ENCODE measurements at places on chromosomes 13 and 19.

DNA sequence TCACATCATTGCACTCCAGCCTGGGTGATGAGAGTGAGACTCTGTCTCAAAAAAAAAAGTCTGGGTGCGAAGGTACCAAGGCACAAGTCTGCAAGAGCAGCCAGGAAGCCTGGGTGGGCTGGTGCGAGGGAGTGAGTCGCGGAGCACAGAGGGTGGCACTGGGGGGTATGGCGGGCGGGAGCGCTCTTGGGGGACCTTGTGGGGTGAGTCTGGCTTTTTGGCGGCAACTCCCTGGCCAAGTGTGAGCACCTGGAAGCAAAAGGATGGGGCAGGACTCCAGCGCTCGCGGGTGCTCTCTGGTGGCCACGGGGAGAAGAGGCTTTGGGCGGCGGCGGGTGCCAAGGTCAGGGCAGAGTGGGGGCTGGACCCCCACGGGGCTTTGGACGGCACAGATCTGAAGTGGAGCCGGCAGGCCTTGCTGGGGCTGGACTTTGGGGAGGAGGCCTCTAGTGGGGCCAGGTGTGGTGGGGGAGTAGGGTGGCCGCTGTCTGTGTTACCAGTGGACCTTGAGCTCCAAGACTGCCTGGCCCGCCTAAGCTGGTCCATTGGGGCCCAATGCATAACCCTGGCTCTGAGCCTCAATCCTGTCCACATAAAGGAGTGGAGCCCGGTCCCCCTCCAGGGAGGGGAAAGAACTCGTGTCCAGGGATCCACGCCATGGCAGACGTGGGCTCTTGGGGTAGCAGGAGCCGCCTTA is 1.6 kb downstream of the P2RY11 start:
- no peaks in the 10 kb centered on the region for H3K4me1 ChIP-seq
- H3K36me3 ChIP-seq = peaks cover 25% of the 10 kb centered on the region
- DNase-seq = peak; percentile 65
- H3K27me3 ChIP-seq = no peaks in the 10 kb centered on the region
- H3K27ac ChIP-seq = peak overlapping the region; percentile 85
- no peak overlapping the region for H3K4me3 ChIP-seq

DNA sequence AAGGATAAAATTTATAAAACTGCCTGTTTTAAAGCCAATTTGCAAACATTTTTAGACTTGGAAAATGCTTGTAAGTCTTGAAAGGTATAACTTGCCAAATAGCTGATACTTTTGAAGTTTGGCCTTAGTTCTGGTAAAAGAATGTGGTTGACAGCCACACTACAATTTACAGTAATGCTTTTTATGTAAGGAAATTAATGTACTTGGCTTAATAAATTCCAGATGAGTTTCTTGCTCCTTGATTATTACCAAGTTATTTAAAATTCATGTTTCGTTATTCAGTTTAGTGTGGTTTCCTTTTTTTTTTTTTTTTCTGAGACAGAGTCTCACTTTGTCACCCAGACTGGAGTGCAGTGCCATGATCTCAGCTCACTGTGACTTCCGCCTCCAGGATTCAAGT is 14.9 kb downstream of the LMO7 start:
- peaks cover 3% of the 10 kb centered on the region for H3K27me3 ChIP-seq
- H3K4me3 ChIP-seq = no peak overlapping the region
- no peak for DNase-seq
- no peak overlapping the region for H3K27ac ChIP-seq

DNA sequence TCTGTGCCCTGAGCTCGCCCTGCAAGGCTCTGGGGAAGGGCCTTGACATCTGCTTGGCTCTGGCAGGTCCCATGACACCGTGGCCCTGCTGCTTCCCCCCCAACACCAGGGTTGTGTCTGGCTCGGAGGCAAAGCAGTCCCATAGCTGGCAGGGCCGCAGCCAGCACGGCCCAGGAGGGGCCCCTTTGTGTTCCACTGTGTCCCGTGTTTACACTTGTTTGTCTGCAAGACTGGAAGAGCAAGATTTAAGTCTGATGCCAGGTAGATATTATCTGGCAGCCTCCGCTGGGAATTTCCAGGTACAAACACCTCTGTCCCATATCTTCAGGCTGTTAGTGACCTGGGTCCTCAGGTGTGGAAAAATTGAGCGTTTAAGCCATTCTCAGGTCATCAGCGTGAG is 44.3 kb downstream of the MCF2L start:
- no peak overlapping the region for H3K27ac ChIP-seq
- H3K4me3 ChIP-seq = no peak overlapping the region
- DNase-seq = no peak
- H3K36me3 ChIP-seq = peaks cover 9% of the 10 kb centered on the region
- H3K4me1 ChIP-seq = peaks cover 12% of the 10 kb centered on the region

GRCh38 chr13:25901460-25902376 is 150.1 kb downstream of the SHISA2 start:
- H3K4me3 ChIP-seq = no peak overlapping the region
- peaks cover 4% of the 10 kb centered on the region for H3K27me3 ChIP-seq
- H3K4me1 ChIP-seq = peaks cover 8% of the 10 kb centered on the region

- peaks cover 11% of the 10 kb centered on the region for H3K4me1 ChIP-seq
- H3K27me3 ChIP-seq = peaks cover 18% of the 10 kb centered on the region
- H3K27ac ChIP-seq = no peak overlapping the region
Observed at GRCh38 chr13:99620806-99621205, 119.5 kb downstream of the TM9SF2 start.

GRCh38 chr19:19448238-19448544 is 42.7 kb downstream of the GATAD2A start:
- H3K4me1 ChIP-seq = peaks cover 49% of the 10 kb centered on the region
- peak overlapping the region; percentile 39 for H3K27ac ChIP-seq
- no peaks in the 10 kb centered on the region for H3K27me3 ChIP-seq
- H3K36me3 ChIP-seq = peaks cover 20% of the 10 kb centered on the region

- no peak overlapping the region for H3K27ac ChIP-seq
- H3K27me3 ChIP-seq = peaks cover 23% of the 10 kb centered on the region
- peaks cover 57% of the 10 kb centered on the region for H3K4me1 ChIP-seq
- no peak overlapping the region for H3K4me3 ChIP-seq
- no peak for DNase-seq
Observed at GRCh38 chr13:26965952-26966700, 205.5 kb downstream of the USP12 start.

DNA sequence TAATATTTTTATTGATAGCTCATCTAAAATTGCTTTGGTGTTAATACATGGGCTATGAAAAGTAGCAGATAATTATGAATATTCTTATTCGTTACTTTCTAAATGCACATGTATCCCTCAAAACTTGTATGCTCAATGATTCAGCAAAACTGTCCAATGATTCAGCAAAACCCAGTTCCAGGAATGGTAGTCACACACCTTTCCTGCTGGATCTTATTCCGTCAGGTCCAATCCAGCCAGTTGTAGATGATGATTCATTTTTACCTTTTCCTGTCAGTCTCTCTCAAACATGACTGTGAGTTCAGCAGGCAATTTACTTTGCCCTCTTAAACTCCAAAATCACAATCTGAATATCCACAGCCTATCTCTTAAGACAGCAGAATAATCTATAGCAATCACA is 1082.6 kb downstream of the EFNB2 start:
- H3K4me1 ChIP-seq = no peaks in the 10 kb centered on the region
- H3K27ac ChIP-seq = no peak overlapping the region
- H3K36me3 ChIP-seq = no peaks in the 10 kb centered on the region
- DNase-seq = no peak
- no peak overlapping the region for H3K4me3 ChIP-seq

- H3K4me1 ChIP-seq = no peaks in the 10 kb centered on the region
- H3K27ac ChIP-seq = no peak overlapping the region
- no peaks in the 10 kb centered on the region for H3K27me3 ChIP-seq
- no peaks in the 10 kb centered on the region for H3K36me3 ChIP-seq
- DNase-seq = peak; percentile 5
Observed at GRCh38 chr19:22945560-22945959, 57.4 kb downstream of the ZNF728 start.

DNA sequence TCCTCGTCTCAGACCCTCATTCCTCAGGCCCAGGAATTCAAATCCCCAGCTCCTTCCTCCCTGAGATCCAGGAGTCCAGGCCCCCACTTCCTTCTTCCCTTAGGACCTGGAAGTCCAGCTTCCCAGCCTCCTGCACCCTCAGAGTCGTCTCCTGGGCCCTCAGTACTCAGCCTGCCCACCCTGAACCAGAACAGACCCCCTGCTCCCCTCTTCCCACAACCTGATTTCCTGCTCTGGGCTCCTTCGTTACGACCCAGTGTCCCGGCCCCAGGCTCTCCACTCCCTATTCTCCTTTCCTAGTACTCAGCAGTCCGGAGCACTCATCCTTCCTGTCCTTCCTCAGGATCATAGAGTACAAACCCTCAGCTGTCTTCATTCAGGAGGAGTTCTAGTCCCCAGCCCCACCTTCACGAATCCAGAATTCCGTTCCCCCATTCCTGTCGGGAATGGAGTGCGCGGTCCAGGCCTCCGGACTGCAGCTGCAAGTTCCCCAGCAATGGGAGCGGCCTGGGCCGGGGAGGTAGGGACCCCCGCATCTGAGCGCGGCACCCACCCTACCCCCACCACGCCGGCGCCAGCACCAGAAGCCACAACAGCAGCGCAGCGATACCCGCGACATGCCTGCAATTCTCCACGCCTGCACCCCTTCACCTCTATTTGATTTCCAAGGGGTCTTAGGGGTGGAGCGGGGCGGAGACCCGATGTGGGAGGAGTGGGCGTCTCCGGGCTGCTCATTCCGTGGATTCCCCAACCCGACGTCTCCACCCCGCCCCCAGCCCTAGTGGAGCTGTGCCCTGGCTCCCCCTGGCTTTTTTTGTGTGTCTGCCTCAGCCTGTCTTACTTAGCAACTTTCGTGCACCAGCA is 12.7 kb downstream of the EGLN2 start:
- peak; percentile 54 for DNase-seq
- H3K27me3 ChIP-seq = peaks cover 45% of the 10 kb centered on the region
- peak overlapping the region; percentile 90 for H3K4me3 ChIP-seq
- H3K36me3 ChIP-seq = peaks cover 11% of the 10 kb centered on the region

- peak overlapping the region; percentile 96 for H3K27ac ChIP-seq
- H3K36me3 ChIP-seq = peaks cover 13% of the 10 kb centered on the region
- peak; percentile 82 for DNase-seq
- peaks cover 69% of the 10 kb centered on the region for H3K4me1 ChIP-seq
- H3K27me3 ChIP-seq = peaks cover 5% of the 10 kb centered on the region
Observed at GRCh38 chr19:48330012-48330681, 4.8 kb downstream of the EMP3 start.

DNA sequence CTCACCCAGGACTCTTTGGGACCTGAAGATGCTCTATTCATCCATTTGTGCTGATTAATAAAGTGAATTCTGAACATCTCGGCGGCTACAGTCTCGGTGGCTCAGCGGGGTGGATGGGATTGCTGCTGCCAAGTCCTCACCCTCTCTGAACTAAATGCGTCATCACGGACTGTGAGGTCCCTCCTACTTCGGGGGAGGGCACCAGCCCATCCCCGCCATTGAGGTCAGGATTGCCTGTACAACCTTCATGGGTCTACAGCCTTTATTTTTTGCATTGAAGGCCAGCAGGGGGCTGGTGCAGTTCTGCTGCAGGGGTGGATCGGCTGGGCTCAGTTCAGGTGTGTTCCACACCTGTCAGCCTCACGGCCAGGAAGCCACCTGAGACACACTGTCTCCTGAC is 181.8 kb downstream of the COL4A1 start:
- H3K36me3 ChIP-seq = no peaks in the 10 kb centered on the region
- peaks cover 40% of the 10 kb centered on the region for H3K4me1 ChIP-seq
- H3K27me3 ChIP-seq = peaks cover 13% of the 10 kb centered on the region
- no peak overlapping the region for H3K27ac ChIP-seq

DNA sequence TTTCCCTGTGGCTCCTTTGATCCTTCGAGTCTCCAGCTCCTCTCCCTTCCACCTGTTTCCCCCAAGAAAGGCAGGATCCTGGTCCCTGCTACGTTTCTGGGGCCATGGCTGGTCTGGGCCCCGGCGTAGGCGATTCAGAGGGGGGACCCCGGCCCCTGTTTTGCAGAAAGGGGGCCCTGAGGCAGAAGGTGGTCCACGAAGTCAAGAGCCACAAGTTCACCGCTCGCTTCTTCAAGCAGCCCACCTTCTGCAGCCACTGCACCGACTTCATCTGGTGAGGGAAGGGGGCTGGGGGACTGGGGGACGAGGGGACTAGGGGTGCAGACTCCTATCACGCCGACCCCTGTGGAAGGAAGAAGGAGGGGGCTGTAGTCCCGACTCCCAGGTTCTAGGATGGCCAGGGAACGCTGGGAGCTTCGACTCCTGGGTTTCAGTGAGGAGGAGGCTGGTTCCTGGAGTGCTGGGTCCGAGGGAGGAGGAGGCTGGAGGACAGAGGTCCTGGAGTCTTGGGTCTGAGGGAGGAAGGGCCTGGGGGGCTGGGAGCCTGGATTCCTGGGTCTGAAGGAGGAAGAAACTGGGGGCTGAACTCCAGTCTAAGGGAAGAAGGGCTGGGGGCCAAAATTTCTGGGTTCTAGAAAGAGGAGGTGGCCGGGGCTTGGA is 524 bp downstream of the PRKCG start:
- no peak for DNase-seq
- no peaks in the 10 kb centered on the region for H3K36me3 ChIP-seq
- peaks cover 29% of the 10 kb centered on the region for H3K4me1 ChIP-seq
- peak overlapping the region; percentile 79 for H3K4me3 ChIP-seq
- H3K27me3 ChIP-seq = peaks cover 48% of the 10 kb centered on the region

DNA sequence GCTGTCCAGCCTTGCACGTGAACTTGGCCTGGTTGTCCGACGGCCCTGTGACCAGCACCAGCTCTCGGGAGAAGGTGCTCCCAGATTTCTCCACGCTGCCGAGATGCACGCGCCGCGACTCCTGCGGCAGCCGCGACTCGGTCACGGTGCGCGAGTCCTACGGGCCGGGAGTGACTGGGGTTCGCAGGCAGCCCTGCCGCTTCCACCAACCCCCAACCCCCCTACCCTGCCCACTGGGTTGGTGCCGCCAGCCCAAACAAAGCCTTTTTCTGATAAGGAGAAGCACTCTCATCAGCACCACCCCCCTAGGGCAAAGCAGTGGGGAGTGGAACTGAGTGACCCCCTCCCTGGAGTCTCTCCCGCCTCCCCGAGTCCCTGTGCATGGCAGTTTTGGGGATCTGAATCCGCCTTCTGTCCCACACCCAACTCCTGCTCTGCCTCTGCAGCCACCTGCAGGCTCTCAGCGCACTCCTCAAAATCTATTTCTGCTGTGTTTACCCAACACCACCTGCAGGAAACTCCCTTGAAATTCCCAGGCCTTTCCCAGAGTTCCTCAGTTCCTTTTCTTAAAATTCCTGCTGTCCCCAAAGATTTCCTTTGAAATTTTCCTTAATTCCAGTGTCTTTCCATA is 6.2 kb downstream of the NPHS1 start:
- peaks cover 21% of the 10 kb centered on the region for H3K4me1 ChIP-seq
- no peak for DNase-seq
- H3K27ac ChIP-seq = no peak overlapping the region
- H3K36me3 ChIP-seq = no peaks in the 10 kb centered on the region
- H3K27me3 ChIP-seq = peaks cover 96% of the 10 kb centered on the region
- peak overlapping the region; percentile 64 for H3K4me3 ChIP-seq

Data from nephron progenitor cell (in vitro differentiated cells).